SW 1271 (cell line): ENCODE measurements at places on chromosomes 13 and 19.

DNA sequence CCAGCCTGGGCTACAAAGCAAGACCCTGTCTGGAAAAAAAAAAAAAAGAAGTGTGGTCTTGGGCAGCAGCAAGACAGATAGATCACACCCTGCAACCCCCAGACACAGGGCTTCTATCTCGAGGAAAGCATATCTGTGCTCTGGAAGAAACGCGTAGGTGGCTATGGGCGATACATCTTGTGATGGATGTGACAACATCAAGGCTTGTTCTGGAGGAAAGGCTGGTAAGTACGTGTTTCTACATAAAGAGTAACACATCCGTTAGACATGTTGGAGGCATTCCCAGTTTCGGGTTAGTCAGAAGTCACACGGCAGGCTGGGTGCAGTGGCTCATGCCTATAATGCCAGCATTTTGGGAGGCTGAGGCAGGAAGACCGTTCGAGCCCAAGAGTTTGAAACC is 6.6 kb upstream of the DHDH start:
- no peak for DNase-seq

- no peak for DNase-seq
Measured at GRCh38 chr19:16375157-16375935, 50.7 kb downstream of the KLF2 start.

- DNase-seq = no peak
Measured at GRCh38 chr19:7620442-7621412, 8.6 kb downstream of the XAB2 start.

DNA sequence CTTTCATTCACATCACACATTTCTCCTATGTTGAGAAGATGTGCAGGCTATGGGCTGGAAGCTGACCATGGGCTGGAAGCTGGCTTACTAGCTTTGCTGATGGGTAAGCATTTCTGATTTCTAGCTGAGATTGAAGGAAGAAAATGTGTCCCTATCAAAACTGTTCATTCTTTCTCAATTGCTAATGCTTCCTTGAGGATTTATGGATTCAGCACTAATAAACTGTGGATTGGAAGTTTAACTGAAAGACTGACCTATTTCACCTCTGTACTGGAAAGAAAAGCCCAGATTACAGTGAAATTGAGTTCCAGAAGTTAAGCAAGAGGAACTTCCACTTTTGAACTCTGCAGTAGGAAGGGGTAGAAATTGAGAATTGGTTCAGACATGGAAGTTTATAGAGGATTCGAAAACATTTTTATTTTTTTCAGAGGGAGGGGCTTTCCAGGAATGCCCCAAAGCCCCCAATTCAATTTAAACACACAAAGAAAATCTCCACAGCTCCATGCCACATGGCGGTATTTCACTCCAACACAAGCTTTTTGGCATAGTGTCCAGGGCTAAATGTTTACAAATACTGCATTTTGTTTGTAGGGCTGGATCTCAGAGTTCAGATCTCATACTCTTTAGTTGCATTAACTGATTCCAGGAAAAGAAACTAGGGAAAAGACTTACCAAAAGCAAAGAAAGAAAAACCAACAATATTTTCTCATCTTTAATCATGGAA is 61.2 kb upstream of the ARGLU1 start:
- DNase-seq = no peak

DNA sequence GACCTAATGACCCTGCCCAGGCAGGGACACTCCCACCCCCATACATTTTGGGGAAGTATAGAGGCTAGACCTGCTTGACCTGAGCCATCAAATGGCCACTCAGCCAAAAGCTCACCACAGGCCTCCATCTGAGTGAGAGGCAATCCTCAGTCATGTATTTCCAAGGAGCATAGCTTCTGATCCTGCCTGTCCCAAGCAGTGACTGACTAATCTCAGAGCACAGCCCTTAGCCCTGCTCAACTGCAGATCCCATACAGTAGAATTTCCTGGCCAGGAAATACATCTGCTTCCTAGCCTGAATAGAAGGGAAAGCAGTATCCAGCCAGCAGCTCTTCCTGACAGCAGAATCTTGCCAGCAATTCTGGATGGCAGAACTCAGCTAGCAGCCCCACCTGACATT is 880.6 kb upstream of the GPC6 start:
- DNase-seq = no peak

DNA sequence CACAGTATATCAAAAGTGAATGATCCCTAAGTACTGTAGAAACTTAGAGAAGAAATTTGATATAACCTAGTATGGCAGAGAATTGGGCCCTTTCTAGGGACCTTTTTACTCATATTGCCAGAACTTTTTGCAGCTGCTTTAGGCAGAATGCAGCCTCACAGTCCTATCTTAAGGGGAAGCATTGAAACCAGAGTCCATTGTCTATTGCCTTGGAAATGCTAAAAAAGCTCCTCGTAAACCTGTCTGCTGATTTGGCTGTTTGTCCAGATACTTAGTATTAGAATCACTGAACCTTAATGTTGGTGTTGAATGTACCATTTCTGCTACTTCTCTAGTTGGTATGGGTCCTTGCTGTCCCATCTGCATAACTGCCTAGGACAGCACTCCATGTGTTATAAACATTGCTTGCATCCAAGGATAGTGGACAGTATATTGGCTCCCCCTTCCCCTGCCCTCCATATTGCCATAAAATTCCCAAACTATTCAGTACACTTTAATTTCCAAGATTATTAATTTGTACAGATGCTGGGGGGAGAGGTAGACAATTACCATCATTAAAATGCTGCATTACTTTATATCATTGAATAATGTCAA is 36.1 kb downstream of the LSM14A start:
- DNase-seq = no peak

DNA sequence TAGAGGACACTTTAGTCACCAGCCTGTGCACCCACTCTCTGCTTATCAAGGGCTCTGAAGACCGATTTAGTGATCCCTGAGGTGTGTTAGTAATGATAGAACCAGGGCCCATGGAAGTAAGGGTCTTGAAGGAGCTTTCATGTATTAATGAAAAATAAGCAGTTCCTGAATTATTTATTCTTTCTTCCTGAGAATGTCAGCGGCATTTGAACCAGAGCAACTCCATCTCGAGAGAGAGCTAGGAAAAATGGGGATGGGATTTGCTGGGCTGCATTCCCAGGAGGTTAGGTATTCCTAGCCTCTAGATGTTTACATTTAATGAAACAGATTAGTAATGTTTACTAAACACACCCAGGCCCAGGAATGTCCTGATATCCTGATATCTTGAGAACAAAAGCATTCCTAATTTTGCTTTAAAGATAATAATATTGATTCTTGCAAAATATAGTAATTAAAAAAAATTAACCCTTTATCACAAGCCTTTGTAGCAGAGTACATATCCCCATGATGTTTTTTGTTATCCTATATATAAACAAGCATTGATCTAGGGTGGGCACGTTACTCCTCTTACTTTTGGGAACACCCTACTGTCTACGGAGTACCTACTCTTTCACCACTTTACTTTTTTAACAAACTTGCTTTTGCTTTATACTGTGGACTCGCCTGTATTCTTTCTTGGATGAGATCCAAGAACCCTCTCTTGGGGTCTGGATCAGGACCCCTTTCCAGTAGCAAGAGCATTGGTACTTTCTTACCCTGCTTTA is 63.1 kb downstream of the COG3 start:
- no peak for DNase-seq

DNA sequence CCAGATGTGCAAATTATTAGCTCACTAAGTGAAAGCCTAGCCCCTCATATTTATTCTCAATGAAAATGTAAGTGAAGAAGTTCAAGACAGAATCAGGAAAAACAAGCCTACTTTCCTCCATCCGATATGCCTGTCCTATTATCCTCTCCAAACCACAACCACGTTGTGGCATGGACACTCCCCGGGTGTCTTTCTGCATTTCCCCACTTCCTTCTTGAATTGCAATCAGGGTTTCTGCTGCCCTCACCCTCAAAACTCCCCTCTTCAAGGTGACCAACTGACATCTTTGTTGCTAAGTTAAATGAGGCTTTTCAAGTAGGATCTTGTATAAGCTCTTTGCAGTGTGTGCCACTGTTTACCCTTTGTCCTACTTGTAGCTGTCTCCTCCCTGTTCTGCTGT is 11.8 kb downstream of the SLC25A30 start:
- no peak for DNase-seq

DNA sequence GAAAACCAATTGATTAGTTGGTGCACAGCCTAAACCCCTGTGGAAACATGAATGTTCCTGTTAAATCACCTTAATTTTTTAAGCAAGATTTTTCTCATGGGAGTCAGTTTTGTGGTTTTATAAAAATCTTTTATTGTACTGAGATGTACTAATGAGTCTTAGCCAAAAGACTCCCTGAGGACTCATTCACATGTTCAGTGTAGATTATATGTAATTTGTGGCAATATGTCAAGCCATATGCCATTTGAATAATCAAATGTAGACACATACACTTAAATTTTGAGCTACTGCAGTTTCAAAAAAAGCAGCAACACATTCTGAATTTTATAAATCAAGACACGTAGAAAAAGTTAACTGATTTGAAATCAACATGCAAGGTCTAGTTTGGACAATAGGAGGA is 395.2 kb downstream of the MYO16 start:
- DNase-seq = no peak
